ENCODE measurements at places on chromosomes 5 and 9.

DNA sequence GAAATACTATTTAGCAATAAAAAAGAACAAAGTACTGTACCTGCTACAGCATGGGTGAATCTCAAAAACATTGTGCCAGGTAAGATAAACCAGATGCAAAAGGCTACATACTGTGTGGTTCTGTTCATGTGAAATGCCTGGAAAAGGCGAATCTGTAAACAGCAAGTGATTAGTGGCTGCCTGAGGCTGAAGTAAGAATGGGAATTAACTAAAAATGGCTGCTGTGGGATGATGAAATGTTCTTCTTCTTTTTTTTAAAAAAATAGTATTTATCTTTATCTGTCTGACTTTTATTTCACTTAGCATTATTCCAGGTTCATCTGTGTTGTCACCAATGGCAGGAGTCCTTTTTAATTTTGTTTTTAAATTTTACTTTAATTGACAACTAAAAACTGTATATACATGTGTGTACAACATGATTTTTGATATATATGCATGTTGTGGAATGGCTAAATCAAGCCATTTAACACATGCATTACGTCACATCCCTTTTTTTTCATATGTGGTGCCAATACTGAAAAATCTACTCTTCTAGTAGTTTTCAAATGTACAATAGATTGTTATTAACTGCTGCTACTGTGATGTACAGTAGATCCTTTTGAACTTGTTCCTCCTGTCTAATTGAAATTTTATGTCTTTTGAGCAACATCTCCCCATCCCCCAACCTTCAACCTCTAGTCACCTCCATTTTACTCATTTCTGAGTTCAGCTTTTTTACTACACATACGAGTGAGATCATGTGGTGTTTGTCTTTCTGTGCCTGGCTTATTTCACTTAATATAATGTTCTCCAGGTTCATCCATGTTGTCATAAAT is 62.9 kb upstream of the TNFAIP8 start:
- ATAC-seq = no peak

- ATAC-seq = no peak
Measured at GRCh38 chr9:99013550-99013949, 69.8 kb downstream of the COL15A1 start.

GRCh38 chr5:120507197-120507596 is 43.1 kb downstream of the PRR16 start:
- ATAC-seq = no peak

DNA sequence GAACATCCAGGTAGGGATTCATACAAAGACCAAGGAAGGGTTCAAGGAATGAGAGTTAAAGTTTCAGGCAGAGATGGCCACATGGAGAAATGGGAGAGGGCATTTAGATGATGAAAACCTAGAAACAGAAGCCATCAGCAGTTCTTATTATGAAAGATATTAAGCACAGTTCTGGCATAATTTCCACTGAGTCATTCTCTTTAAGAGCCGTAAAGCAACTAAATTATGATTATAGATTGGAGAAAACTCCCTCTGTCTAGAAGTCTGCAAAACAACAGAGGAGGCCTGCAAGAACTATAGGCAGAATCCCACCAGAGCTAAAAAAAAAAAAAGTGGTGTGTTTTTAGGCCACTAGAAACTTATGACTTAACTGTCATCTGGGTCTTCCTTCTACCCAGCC is 157.1 kb upstream of the MPDZ start:
- peak; percentile 36 for ATAC-seq

DNA sequence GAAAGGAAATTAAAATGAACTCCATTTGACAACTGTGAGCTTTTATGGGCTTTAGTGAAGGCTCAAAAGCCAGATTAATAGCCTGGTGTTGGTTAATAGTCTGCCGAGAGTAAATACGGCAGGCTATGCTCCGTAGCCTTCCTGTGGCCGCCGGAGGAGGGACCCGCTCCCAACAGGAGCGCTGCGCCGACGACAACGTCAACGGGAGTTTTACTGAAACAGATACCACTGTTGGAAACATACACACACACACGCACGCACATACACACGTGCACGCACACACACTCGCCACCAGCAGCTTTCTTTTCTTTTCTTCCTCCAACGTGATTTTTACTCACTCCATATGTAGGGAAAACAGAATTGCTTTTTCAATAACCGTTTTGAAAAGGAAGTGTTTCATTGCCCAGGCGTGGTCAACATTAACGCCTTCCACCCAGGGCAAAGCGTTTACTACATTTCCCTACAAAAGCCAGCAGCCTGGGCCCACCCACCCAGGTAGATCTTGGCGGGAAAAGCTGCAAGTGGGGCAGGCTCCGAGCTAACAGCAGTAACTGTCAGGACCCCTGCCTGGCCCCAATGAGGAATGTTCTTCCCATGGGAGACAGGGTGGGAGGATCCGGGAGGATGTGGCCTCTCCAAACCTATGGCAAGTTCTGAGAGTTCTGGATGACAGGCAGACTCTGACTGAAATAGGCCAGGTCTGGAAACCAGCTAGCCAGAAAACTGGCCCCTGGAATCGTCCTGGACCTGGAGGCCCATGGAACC is 72.3 kb downstream of the PAX5 start:
- no peak for ATAC-seq

- no peak for ATAC-seq
Measured at GRCh38 chr9:96522366-96522765, 72.4 kb downstream of the HABP4 start.

DNA sequence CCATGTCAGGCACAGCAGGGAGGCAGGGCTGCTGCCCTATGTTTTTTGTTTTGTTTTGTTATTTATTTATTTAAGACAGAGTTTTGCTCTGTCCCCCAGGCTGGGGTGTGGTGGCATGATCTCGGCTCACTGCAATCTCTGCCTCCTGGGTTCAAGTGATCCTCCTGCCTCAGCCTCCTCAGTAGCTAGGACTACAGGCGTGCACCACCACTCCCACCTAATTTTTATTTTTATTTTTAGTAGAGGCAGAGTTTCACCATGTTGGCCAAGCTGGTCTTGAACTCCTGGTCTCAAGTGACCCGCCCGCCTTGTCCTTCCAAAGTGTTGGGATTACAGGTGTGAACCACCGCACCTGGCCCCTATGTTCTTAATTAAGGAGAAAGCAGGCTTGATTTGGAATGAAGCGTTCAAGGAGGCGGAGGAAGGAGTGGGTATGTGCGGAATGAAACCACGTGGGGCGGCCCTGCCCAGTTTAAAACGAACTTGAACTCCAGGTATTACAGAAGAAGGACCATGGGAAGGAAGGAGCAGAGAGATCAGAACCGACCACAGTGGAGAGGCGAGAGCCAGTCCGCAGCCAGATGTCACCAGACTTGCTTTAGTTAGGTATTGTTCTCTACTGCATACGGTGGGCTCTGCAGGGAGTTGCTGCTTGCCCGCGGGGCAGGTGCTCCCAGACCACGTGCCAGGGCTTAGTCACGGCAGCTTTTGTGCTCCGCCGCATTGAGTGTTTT is 34.9 kb upstream of the EPB41L4B start:
- ATAC-seq = no peak

DNA sequence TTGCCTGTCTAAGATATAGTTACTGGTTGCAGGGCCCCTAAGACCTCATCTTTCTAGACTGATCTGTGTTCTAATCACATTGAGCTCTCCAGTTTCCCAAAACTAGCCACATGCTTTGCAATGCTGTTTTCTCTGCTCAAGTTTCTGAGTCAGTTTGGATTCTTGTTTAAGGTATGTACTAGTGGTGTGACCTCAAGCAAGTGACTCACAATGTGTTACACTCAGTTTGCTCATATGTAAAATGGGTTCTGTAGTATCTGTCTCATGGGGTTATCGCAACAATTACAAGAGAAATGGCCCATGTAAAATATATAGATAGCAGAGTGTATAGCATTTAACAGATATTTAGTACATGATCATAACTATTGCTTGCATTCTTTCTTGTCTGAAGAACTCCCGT is 153.1 kb upstream of the ELL2 start:
- no peak for ATAC-seq

GRCh38 chr9:87748881-87749280 is 23.0 kb downstream of the CTSL start:
- no peak for ATAC-seq

GRCh38 chr5:111232311-111233051 is 8.3 kb downstream of the CAMK4 start:
- no peak for ATAC-seq

DNA sequence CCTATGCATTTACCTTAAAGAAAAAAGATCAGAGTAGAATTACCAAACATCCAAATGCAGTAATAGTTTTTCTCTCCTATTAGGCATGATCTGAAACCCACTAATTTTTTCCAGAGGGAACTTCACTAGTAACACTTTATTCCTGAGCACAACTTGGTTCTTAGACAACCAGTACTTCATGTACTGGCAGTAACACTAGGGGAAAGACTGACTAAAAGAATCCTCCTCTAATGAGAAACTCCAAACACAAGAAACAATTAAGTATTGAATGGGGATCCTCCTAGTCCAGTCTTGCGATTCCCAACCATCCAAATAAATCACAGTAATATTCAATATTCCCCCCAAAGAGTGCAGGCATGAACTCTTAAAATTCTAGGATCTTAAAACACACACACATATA is 48.9 kb downstream of the ZNF608 start:
- ATAC-seq = no peak

DNA sequence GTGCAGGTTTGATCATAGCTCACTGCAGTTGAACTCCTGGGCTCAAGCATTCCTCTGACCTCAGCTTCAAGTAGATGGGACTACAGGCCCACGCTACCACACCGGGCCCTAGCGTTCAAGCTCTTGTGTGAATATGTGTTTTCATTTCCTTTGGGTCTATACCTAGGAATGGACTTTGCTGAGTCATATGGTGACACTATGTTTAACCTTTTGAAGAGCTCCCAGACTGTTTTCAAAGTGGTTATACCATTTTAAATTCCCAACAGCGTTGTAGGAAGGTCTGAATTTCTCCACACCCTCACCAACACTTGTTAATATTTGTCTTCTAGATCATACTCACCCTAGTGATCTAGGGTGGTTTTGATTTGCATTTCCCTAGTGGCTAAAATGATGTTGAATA is 33.5 kb downstream of the FAF2 start:
- ATAC-seq = no peak

DNA sequence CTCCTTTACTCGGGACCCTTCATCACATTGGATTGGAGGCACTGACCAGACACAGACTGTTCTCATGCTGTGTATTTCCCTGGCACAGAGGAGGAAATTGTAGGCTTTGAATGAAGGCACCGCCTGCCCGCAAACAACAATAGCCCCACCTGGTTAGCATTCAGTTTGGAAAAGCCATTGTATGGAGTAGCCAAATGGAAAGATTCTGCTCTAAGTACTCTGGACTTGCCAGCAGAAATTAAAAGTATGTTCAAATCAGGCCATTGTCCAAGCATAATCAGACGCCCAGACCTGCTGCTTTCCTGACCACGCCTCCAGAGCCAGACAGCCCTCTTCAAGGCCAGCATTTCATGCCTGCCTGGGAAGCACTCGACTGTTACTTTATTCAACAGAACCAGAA is 8.0 kb upstream of the SEMA4D start:
- ATAC-seq = no peak

DNA sequence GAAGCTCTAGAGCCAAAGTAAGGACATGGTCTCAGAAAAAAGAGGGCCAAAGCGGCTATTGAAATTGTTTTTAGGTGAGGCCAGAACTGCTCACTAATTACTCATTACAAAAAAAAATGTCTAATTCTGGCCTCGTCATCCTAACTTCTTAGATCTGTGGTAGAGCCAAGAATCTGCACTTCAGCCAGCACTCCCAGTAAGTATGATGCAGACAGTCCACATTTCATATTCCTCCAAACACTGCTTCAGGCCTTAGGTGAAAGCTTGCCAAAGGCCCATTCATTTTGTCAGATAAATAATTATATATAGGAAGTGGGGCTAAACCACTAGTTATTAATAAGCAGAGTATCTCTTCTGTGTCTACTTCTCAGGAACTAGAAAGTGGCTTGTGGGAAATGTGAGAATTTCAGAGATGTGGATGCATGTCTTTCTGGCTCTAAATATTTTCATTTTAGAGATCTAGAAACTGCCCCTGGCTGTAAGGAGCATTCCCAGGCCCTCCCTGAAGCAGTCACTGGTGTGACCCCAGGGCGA is 554.0 kb downstream of the TLE4 start:
- no peak for ATAC-seq

- peak; percentile 84 for ATAC-seq
Measured at GRCh38 chr9:347667-348292, 133.1 kb downstream of the DOCK8 start.

- ATAC-seq = no peak
Measured at GRCh38 chr9:110842986-110843385, 174.4 kb downstream of the MUSK start.

DNA sequence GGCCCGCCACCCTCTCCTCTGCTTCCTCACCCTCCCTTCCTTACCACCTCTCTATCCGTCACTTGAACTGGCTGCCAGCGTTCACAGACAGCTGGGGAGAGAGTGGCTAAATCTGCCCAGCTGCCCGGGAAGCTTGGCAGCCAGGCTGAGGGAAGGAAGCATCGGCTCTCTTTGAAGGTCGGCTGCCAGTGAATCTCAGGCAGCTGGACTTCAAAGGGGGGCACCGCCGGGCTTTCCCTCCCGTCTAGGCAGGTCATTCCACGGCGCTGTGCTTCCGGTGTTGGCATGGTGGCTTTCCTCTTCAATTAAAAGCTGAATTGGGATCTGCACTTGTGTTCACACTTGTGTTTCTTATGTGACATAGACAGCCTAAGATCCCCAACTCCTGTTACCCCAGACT is 174.0 kb downstream of the GDNF start:
- ATAC-seq = no peak

DNA sequence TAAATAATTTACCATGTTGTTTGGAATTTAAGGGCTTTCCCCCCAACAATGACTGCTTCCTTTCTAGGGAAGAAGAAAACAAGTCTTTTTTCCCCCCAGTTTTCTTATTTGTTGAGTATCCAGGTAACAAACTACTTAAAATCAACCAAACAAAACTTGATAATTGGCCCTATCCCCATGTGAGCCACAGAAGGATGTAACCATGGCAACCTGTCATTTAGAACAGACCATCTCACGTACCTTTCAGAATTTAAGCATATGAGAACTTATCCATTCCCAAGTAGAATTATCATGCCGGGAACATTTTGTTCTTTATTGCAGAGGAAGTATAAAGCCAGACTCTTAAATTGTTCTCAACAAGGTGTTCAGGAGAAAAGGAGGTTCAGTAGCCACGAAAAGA is 392.3 kb downstream of the CETN3 start:
- no peak for ATAC-seq

GRCh38 chr5:139878093-139878492 is 82.5 kb downstream of the PSD2 start:
- ATAC-seq = no peak

GRCh38 chr5:101611039-101611438 is 685.0 kb downstream of the SLCO4C1 start:
- ATAC-seq = no peak

DNA sequence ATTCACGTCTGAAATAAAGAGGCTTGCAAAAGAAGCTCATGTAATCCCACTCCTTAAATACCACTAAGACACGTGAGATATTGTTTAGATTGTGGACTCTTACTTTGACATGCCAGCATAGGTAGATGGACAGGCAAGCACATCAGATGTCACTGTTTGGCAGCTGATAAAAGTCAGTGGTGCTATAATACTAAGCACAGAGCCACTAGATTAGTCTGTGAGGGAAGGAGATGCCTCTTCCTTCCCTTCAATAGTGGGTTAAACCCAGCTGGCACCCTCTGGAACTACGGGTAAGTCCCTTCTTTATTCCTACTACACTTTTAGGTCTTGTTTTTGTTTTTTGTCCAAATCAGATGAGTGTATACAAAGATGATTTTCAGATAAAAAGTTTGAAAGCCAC is at the start of gene MYOT:
MYOT (plus strand) TSS at position 197 of the 400 bp plus-strand sequence. CDS start 2,792 bp downstream, outside the sequence.
- ATAC-seq = no peak

Measured in SK-N-SH treated with all-trans-retinoic acid at 6 μM for 48 hours (cell line).